ENCODE measurements at places on chromosomes 6 and 20. TPM values are rescaled to one million over a fixed set of nuclear protein-coding genes. Genes with fewer than 3 reads are reported as not detected.

DNA sequence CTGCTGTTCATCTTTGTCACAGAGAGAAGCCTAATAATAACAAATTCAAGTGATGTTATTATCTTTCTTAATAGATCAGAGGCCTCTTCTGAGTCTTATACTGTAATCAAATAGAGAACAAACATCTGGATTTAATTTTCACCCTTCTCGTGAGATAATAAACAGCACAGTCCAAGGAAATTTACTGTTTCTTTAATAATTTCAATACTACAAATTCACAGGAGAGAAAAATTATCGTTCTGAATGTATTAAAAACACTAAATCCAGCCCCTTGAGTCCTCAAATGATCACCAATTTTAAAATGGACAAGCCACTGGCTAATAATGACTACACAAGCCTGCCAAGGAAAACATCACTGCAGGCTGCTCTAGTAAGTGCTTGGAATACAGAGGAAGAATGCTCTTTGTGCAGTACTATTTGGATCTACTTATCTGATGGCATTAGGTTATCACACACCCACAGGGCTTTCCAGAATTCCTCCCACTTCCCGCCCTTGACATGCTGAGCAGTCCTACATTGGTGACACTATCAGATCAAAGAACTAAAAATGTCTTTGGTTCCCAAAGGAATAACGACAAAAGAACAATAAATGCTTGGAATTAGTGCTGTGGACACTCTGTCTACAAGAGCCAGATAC, 38.1 kb downstream of the SYNE1 start:
- DNase-seq, result no peak

- DNase-seq, result no peak
Measured at GRCh38 chr20:32236048-32236533, 28.4 kb downstream of the POFUT1 start.

DNA sequence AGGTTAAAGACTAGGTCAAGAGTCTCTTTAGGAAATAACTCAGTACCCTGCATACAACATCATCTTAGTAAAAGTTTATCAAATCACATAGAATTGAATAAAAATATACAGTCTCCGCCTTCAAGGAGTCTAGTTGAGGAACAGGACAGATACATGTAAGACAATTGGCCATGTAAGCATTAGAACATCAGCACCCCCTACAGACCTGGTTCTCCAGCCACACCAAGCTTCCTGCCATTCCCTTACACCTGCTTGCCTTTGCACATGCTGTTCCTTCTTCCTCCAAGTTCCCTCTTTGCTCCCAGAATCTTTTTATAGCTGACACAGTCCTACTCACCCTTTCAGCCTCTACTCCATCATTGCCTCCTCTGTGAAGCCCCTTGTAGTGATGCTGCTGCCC, 187.8 kb upstream of the LRFN2 start:
- no peak for DNase-seq

DNA sequence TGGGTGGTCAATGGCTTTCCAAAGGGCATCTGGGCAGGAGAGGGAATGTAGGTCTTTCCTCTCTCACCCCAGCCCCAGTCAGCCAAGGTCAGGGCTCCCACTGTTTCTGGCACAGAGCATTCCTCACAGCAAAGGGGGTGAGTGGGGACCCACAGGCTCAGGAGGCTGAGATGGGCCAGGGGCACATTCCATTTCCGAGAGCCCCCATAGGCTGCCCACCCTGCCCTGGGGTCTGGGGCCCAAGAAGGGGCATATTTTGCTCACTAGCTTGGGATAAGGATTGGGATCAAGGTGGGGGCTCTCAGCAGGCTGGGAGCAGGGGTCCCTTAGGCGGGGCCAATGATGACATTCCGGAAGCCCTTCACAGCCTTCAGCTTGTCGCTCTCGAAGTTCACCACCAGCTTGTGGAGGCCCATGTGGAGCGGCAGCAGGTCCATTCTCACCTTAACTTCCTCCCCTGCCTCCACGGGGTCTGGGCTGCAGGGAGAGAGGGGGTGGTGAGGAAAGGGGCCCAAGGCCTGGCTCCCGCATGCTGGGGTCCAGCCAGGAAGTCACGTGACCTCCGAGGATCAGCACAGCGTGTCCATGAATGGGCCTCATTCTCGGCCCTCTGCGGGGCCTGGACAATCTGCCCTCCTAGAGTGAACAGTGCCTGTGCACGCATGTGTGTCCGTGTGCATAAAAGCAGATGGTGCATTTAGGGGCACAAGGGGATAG, 35.0 kb downstream of the TGM2 start:
- no peak for DNase-seq

The CDYL gene
- 31.2 TPM for total RNA-seq

Data from activated CD8-positive, alpha-beta T cell treated with anti-CD3 and anti-CD28 coated beads for 36 hours (primary cell).